ENCODE measurements at places on chromosomes 2 and 18. TPM values are rescaled to one million over a fixed set of nuclear protein-coding genes. Genes with fewer than 3 reads are reported as not detected.

The AAMP gene
- 97.8 TPM for total RNA-seq

DNA sequence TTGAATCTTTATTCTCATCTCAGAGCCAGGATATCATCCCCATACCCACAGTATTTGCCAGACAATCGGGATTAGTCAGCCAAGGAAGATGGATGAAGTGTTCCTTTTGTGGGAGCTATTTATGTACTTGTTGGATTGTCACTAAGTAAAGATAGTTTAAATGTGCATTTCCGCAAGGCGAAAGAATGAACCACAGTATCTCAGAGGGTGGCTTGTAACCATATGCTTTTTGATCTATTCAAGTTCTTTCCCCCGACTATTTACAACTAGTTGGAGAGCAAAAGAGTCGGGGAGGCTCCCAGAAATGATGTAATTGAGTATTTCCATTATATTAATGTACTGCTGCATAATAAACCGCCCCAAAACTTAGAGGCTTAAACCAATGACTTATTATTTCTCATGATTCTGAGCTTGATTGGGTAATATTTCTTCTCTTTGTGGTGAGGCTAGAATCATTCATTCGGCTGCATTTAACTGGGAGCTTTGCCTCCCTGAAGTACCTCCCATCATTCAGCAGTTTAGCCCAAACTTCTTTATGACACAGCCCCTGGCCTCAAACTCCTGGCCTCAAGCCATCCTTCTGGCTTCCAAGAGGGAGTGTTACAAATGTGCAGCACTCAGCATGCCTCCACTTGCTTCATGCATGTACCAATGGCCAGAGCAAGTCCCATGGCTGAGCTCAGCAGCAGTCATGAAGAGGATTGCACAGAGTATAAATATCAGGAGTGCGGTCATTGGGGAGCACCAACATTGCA is 423.7 kb downstream of the METTL4 start:
- peak; percentile 70 for ATAC-seq

GRCh38 chr2:215727507-215728503 is 285.5 kb downstream of the MREG start:
- no peak for ATAC-seq

The CRYBA2 gene
- not detected for total RNA-seq

The RBM43 gene
- total RNA-seq: 9.5 TPM
